ENCODE measurements at places on chromosomes 1 and 21.

GRCh38 chr1:163912170-163912884 lies 590.6 kb downstream of the NUF2 start:
- DNase-seq = no peak

GRCh38 chr1:26351590-26352337 lies 2.2 kb downstream of the CRYBG2 start:
- DNase-seq = no peak

GRCh38 chr1:34774957-34775356 lies 6.1 kb upstream of the GJB3 start:
- no peak for DNase-seq

GRCh38 chr1:199404191-199404590 lies 623.3 kb upstream of the NR5A2 start:
- DNase-seq = no peak

- DNase-seq = no peak
Measured at GRCh38 chr1:6373961-6374720, 19.4 kb downstream of the ACOT7 start.
